ENCODE measurements at places on chromosomes 4 and X.

GRCh38 chr4:80614319-80614718 lies 278.8 kb downstream of the CFAP299 start:
- no peak for DNase-seq

- DNase-seq, result no peak
These were observed 65.5 kb downstream of the EVC start for GRCh38 chr4:5776510-5776909.

GRCh38 chr4:71526637-71527406 lies 188.0 kb downstream of the SLC4A4 start:
- DNase-seq, result no peak

DNA sequence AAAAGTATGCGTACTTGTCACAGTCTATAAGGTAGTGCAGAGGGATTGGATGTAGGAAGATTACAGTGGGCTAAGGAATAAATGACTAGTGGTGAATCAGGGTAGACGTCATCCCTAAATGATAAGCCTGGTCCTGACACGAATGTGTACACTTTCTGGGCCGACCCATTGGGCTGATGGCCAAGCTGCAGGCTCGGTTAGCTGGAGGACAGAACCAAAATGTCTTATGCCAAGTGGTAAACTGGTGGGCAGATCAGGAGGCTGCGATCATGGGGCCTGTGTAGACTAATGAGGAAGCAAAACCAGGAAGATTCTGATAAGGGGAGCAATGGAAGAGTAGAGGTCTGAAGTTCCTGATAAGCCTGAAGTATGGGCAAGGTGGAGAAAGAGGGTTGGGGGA lies 272.8 kb upstream of the GATB start:
- DNase-seq, result no peak

DNA sequence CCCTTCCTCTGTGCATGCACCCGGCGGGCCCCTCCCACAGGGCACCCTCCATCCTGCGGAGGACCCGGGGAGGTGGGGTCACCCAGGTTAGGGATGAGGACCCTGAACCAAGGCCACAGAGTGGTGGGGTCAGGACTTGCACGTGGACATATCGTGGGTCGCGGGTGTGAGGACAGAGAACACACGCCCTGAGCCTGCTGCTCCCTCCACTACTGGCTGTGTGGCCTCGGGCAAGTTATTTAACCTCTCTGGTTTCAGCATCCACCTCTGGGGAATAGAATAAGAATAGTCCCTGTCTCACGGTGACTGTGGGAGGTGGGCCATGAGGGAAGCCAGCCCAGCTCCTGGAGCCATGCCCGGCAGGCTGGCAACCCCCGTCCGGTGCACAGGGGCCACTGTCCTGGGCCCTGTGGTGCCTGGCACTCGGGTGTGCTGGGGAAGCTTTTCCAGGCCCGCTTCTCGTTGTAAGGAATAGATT lies 5.1 kb downstream of the PSAPL1 start:
- no peak for DNase-seq

Measured in NCI-H748 treated with DMSO at 0.1 percent for 48 hours (cell line).